GM04503 (cell line): ENCODE measurements at places on chromosomes 12 and 14.

DNA sequence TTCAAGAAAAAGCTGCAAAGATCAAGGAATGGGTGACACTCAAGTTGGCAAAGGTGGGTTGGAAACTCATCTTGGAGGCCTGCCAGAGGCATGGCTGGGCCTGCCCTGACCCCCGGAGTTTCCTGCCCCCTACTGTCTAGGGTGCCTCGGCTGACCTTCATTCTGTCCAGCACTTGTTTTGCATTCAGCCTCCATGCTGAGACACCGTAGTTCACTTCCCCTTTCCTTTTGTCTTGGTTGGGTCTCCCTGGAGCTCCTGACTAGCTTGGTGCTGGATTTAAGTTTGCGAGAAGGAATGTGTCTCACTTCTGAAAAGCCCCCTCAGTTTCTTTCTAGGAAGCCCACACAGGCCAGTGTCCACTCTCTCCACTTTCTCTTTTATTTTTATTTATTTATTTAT lies 26.5 kb downstream of the PLEKHH1 start:
- DNase-seq, result no peak

DNA sequence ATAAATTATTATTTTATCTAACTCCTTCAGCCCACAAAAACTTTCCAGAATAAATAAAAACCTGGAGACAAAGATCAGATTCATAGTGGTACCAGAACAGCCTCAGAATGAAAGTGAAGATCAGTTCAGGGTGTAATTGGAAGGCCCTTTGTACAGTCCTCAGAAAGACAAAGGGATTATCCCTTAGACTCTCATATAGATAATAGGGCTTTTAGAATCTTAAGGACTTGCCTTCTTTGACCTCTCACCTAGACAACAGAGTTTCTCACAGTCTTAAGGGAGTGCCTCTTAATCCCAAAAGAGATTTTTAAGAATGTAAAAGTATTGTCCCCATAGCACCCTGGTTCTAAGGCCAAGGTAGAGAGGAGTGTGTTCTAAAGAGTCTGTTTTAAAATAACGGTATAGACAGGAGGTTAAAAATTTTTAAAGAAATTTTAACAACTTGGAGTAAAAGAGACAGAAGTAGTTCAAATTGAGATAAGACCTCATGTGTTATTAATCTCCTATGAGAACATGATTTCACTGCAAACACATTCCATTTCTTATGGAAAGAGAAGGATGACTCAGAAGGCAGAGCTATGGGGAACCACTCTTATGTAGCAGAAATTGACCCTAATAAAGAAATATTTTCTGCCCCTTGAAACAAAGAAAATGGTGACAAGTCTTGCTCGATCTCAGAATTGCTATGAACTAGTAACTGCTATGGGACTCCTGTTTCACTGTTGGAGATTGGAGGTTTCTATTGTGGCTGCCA lies 24.2 kb upstream of the NOVA1 start:
- DNase-seq, result no peak

GRCh38 chr12:6533653-6533922 lies 729 bp upstream of the GAPDH start:
- DNase-seq, result no peak

DNA sequence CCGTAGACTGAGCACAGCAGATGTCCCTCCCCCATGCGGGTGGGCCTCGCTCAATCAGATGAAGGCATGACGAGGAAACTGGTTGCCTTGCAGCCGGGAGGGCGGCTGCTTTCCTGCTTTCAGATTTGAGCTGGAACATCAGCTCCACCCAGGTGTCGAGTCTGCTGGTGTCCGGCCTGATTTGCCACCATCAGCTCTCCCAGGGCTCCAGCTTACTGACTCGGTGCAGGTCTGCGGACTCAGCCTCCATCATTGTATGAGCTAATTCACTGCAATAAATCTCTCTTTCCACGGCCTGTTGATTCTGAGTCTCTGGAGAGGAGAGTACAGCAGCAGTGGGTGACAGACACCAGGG lies 156.2 kb downstream of the KIF26A start:
- no peak for DNase-seq

- no peak for DNase-seq
Measured at GRCh38 chr14:41607304-41607775, 664 bp downstream of the LRFN5 start.

GRCh38 chr12:24109381-24110039 lies 160.0 kb upstream of the SOX5 start:
- DNase-seq, result no peak

DNA sequence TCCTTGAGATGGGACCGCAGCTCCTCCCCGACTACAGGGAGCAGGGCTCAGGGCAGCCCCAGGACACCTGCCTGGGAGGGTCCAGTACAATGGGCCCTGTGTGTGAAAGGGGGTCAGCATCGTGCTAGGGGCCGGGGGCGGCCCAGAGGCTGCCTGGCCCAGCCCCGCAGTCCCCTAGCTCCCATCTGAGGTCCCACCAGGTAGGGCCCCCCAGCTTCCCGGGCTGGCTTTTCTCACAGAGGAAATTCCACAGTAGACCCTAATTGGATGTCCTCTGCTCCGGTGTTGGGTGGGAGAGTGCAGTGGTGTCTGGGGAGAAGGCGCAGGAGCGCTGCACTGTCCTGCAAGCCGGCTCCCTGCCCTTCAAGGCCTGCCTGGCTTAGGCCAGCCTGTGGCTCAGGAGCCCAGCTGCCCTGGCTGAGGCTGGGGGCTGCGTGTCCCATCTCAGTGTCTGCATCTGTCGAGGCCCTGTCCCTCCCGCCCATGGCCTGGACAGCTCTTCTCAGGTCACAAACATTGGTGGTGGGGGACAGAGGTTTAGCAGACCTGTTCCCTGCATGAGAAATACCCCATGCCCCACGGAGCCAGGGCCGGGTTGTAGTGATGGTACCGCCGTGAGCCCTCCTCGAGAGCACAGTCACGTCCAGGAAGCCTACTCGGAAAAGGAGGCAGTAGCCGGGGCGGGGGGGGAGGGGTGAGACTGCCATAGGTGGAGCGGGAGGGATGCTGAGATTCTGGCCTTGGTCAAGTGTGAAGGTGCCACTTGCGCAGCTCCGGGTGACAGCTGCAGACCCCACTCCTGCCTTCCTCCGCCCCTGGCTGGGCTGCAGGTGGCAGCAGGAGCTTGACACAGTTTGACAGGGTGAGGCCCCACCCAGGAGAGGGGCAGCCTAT lies 11.6 kb downstream of the HIP1R start:
- DNase-seq, result no peak

DNA sequence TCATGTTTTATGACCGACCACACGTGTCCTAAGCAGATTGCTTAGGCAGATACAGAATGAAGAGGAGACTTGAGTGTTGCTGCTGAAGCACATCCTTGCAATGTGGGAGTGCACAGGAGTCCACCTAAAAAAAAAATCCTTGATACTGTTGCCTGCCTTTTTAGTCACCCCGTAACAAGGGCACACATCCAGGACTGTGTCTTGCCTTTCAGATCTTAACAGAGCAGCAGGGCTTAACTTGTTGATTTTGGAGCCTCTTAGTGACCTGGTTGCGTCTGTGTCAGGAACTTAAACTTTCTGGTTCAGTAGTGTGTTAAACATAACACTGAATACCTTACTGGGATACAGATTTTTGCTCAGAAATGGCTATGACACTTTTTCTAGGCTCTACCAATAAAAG lies 6.5 kb downstream of the EIF2B2 start:
- no peak for DNase-seq

DNA sequence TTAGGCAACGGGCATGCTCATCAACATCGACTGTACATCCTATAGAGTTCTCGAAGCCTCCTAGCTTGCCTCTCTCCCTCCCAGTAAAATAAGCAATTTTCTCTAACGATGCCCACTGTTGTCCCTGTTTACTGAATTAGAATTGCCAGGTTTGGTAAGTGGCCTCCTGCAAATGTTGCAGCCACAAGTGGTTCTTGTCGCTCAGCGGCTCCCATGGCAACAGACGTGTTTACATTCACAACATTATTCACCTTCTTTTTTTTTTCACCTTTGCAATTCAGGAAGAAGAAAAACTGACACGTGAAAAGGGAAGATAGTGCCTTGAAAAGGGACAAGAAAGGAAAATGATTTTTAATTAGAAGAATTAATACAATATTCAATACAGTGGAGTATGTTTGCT lies 100.9 kb upstream of the PKP2 start:
- no peak for DNase-seq

DNA sequence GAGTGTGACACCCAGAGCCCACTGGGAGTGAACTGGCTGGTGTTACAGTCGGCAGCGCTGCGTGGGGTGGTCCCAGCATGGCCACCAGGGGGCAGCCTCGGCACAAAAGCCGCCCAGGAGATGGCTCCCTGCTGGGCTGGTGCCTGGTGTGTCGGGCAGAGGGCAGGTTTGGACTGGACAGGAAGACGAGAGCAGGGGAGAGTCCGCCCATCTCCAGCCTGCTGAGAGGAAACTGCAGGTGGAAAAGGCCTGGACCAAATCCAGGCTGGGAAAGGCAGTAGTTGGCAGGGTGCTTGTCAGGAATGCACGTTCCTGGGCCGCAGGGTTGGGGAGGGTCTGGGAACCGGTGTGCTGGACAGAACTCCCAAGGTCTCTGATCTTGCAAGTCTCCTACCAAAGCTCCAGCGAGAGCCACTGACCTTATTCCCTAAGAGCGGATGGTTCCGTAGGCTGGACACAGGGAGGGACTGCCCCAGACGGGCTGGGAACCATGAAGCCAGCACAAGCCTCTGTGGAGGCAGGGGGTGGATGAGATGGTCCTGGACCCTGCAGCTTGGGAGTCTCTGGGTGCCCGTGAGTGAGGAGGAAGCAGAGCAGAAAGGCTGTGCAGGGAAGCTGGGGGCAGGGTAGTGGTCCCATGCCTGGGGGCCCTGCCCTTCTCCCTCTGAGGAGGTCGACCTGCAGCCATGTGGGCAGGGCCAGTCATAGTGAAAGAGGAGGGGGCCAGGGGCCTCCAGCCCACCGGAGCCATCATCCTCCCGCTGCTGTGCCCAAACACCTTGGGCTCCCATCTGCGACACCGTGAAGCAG lies 1.8 kb downstream of the AHNAK2 start:
- no peak for DNase-seq

DNA sequence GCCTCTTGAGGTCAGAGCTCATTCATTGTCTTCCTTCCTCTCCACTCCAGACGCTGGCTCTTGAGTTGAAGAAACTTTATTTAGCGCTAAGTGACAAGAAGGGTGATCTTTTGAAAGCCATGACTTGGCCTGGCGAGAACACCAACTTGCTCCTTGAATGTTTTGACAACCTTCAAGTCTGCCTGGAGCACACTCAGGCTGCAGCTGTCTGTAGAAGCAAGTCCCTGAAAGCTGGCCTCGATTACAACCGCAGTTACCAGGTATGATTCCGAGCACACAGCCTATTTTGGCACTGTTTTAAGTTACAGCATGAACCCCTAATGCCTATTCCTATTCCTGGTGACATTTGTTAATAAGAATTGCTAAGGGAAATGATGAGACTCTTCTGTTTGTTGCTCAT lies 167.6 kb downstream of the ESR2 start:
- no peak for DNase-seq

- no peak for DNase-seq
Measured at GRCh38 chr12:93165384-93165932, 212.3 kb upstream of the NUDT4 start.

DNA sequence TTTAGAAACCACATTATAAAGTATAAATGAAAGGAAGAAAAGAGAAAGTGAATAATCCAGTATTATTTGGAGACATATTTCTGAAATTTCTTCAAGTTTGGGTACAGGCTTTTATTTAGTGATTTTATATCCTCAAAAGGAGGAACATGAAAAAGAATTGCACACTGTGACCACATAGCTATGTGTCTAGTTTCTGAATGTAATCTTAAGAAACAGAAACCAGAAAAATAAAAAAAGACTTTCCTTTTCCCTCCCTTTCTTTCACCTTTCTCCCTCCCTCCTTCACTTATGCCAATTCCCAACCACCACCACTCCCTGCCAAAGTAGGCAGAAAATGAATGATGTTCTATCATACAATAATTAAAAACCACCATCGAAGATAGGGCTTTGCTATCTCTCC lies 189.6 kb downstream of the PRKD1 start:
- DNase-seq, result no peak

DNA sequence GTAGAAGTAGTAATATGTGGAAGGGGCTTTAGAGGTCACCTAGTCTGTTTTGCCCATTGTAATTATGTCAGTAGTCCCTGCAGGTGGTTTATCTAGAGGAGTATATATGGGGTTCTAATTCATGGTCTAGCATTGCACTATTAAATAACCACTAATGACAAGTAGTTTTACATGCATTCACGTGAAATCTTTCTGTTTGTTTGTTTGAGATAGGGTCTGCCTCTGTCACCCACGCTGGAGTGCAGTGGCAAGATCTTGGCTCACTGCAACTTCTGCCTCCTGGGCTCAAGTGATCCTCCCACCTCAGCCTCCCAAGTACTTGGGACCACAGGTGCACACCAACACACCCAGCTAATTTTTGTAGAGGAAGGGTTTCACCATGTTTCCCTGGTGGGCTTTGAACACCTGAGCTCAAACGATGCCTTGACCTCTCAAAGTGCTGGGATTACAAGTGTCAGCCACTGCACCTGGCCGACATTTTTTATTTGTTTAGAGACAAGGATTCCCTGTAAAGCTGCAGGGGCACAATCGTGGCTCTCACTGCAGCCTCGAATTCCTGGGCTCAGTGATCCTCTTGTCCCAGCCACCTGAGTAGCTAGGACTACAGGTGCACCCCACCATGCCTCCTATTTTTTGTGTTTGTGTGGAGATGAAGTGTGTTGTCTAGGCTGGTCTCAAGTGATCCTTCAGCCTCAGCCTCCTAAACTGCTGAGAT lies 12.0 kb upstream of the PSEN1 start:
- DNase-seq, result no peak

GRCh38 chr12:99915251-99916082 lies 69.3 kb downstream of the ANKS1B start:
- peak; percentile 19 for DNase-seq
